ENCODE measurements at places on chromosomes 4 and X.

DNA sequence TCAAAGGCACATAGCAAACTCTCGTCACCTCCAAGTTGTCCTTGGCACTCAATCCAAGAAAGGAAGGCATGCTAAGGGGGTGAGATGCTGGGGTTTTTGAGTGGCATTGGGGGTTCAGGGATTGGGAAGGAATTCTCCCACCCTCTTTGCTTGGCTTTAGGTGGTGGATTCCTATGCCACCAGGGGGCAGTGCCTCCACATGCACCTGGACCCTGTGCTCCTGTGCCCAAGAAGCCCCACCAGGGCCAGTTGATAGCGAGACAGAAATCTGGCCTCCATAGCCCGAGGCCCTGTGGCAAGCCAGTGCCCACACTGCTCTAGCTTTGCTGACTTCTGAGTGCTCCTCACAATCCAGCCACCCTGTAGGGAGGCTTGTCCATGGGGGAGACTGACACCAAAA lies 2.0 kb upstream of the FATE1 start:
- peak; percentile 23 for DNase-seq

DNA sequence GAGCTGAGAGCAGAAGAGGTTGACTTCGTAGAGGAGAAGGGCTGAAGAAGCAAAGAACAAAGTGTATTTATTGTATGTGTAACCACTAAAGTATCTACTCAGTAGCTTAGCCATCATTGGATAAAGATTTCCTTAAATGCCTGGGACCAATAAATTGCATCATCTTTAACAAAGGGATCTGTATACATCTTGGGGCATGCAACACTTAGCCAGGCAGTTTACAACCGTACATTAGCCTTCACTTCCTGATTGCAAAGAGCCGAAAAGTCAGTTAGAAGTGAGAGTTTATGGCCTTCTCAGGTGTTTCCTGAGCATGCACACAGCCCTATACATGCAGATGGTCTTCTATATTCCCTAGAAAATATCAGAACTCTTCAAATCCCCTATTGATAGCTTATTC lies 68.0 kb upstream of the MAGED1 start:
- DNase-seq = no peak

- DNase-seq = no peak
Observed at GRCh38 chr4:162644346-162644745, 480.5 kb upstream of the FSTL5 start.

GRCh38 chr4:3312362-3312761 lies 19.5 kb downstream of the RGS12 start:
- no peak for DNase-seq

GRCh38 chrX:29941287-29941686 lies 274.1 kb upstream of the MAGEB2 start:
- no peak for DNase-seq

DNA sequence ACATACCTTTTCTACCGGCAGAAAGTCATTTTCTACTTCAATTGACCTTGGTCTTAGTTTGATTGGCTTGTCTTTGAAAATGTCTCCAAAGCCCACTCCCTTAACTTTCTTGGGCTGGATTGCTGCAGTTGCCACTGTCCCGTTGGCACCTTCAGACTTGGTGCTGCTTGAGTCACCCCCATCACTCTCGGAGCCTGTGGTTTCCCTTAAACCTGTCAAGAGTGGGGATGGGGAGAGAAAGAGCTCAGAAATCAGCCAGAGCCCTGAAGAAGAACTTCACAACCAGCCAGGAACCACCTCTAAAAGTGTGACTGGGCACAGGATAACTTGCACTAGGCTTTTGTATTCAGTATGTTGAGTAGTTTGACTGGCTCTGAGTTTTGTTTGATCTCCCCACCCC lies 168.5 kb upstream of the MAP3K15 start:
- DNase-seq = no peak

GRCh38 chr4:89109841-89110540 lies 1.3 kb upstream of the TIGD2 start:
- no peak for DNase-seq

GRCh38 chr4:86108834-86109233 lies 251.0 kb downstream of the MAPK10 start:
- no peak for DNase-seq

DNA sequence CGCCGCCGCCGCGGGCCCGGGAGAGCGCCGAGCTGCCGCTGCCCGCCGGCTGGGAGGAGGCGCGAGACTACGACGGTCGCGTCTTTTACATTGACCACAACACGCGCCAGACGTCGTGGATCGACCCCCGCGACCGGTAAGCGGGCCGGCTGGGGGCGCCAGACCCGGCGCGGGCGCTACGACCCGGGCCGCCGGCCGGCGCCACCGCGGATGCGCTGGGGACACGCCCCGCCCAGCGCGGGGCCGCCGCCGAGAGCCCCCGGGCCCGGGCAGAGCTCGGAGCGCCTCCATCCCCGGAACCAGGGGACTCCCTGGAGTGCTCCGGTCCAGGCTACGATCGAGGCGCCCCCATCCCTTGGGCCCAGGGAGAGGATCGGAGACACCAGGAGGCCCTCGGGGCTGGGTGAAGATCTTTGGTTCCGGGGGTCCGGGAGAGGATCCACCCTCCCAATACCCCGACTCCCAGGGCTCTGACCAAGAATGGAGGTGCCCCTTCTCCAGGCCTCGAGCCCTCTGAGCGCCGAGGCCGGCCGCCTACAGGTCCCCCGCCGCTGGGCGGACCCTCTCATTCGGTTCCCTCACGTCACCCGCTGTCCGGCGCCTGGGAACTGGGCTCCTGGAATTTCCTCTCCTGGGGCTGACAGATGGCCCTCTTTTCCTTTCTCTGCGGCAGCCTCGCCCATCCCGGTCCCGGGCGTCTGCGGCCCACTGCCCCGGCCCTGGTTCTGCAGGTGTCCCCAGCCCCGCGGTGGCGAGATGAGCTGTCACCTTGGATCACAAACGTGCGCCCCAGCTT lies 48.8 kb downstream of the CLDN34 start:
- DNase-seq = no peak

GRCh38 chr4:88794087-88794690 lies 96.6 kb upstream of the NAP1L5 start:
- DNase-seq = no peak
